HepG2 (cell line): ENCODE measurements at places on chromosomes 2 and 18. TPM values are rescaled to one million over a fixed set of nuclear protein-coding genes. Genes with fewer than 3 reads are reported as not detected.
A peak's percentile ranks its signal among the peaks of the same experiment; 100 is the strongest.

DNA sequence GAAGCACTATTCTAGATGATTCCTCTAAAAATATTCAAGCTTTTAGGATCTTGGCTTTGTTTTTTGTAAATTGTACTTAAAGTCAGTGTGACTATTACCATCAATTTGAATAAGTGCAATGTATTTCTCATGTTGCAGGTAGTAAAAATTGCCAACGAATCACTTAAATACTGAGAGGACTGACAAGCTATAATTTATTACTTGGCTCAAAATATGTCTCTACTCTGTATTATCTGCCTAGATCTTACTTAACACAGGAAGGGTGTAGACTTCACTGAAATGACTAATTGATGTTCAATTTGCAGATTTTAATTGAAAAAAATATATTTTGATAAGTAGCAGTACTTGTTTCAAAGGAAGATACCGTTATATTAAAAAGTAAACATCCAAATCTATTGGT lies 202.3 kb downstream of the SLC8A1 start:
- H3K27me3 ChIP-seq: no peaks in the 10 kb centered on the region

DNA sequence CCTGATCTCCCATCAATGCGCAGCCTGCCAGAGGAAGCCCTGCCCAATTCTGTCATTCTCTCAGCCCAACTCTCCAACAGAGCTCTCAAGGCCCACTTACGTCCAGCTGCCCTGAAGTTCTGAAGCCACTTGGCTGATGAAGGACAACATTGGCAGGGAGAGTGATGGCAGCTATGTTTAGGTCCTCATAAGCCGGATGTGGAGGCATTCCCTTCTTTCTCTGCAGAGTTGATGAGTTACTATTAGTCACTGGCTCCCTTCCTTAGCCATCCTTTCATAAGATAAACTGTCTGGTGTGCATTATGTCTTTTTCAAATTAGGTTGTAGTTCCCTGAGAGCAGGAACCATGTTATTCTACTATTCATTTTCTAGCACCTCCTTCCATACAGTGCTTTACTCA lies 22.5 kb upstream of the TACR1 start:
- no peak for DNase-seq
- H3K36me3 ChIP-seq: no peaks in the 10 kb centered on the region
- H3K27me3 ChIP-seq: peaks cover 7% of the 10 kb centered on the region; the same call in 1 of the 3 replicates
- H3K4me3 ChIP-seq: no peak overlapping the region

- H3K27ac ChIP-seq: no peak overlapping the region
- H3K36me3 ChIP-seq: no peaks in the 10 kb centered on the region
- H3K4me1 ChIP-seq: peaks cover 84% of the 10 kb centered on the region
- no peak overlapping the region for H3K4me3 ChIP-seq
- DNase-seq: no peak
- H3K27me3 ChIP-seq: no peaks in the 10 kb centered on the region
Measured at GRCh38 chr18:3104190-3105054, 91.5 kb upstream of the LPIN2 start.

GRCh38 chr18:58787536-58788149 lies 77.0 kb upstream of the ZNF532 start:
- 0 out of 2 replicates have a peak, but pooled peaks cover 1% of the 10 kb centered on the region for H3K27me3 ChIP-seq
- H3K4me3 ChIP-seq: no peak overlapping the region
- H3K4me1 ChIP-seq: peaks cover 13% of the 10 kb centered on the region; the same call in 1 of the 2 replicates
- DNase-seq: no peak
- H3K36me3 ChIP-seq: no peaks in the 10 kb centered on the region

DNA sequence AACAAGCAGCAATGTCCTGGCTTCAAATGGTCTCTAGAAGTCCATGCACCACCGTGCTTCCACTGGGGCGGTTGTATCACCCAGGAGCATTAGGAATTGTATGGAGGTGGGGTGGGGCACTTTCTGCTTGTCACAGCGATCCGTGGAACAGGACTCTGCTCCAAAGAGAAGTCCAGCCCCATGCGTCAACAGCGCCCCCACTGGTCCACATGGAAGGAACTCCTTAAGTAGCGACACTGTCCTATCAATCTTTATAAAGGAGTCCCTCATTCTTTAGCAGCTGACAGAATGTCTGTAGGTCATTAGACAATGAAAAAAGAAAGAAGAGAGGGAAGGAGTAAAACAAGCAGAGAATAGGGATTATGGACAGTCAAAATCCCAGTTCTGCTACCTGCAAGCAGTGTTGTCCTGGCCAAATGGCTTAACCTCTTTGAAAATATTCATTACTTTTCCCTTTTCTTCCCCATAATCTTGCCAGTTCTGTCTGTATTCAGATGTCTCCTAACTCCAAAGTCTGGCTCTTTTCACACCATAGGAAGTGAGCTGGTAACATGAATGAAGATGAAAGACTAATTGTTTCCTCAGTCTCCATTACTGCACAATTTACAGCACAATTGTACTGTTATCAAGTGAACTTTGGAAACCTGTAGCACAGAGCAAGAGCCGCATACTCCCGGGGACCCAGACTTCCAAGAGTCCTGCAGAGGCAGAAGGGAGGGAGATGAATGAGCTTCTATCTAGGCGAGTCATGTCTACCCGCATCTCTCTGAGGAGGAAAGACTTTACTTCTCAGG lies 9.9 kb downstream of the NFE2L2 start:
- peak; percentile 76 for DNase-seq
- peaks cover 100% of the 10 kb centered on the region for H3K4me1 ChIP-seq
- H3K27me3 ChIP-seq: no peaks in the 10 kb centered on the region
- peaks cover 12% of the 10 kb centered on the region for H3K36me3 ChIP-seq
- peak overlapping the region; percentile 54 for H3K27ac ChIP-seq

COL6A3 gene
- total RNA-seq: not detected in 2 replicates

GRCh38 chr2:127138281-127138680 lies 31.3 kb upstream of the BIN1 start:
- no peaks in the 10 kb centered on the region for H3K36me3 ChIP-seq
- H3K27me3 ChIP-seq: peaks cover 36% of the 10 kb centered on the region
- H3K4me3 ChIP-seq: no peak overlapping the region
- no peaks in the 10 kb centered on the region for H3K4me1 ChIP-seq
- DNase-seq: no peak
- H3K27ac ChIP-seq: no peak overlapping the region

ACP1 gene
- total RNA-seq: 246 and 290 TPM in 2 replicates

GRCh38 chr2:1511455-1511854 lies 98.2 kb downstream of the TPO start:
- DNase-seq: no peak
- peaks cover 54% of the 10 kb centered on the region for H3K27me3 ChIP-seq
- no peak overlapping the region for H3K27ac ChIP-seq
- no peak overlapping the region for H3K4me3 ChIP-seq

DNA sequence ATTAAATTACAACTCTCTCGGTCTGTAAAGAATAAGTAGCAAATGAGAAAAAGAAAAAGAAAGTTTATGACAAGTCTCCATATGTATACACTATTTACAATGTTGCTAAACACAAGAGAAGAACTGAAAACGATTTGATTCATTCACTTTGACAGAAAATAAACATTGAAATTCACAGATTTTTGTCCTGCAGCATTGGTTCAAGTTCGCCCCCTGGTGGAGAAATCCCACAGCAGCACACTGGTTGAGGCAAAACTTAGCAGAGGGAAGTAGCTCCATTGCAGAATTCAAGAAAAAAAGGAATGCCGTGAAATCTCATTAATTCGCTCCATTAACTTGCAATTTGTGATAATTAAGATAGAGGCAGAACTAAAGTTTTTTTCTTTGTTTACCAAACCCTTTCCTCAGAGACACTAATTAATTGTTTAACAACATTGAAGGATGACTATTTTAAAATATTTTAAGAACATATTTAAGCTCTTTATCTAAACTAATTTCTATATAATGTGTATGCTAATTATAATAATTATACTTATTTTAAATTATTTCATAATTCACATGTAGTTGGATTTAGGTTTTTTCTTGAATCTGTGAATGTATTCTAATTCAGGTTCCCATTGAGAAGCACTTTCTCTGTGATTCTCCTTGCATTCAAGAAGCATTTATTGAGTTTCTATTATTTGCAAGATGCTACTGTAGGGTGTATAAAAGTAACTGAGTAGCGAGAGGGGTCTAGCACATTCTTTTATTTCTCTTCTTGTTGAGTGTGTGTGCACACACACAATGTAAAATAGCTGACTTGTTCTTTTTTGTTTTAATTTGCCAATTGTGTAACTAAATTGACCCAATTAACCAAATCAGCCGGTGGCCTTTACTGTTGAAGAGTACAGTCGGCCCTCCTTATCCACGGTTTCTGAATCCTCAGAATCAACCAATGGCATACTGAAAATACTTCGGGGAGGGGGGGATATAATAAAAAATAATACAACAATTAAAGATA lies 74.1 kb downstream of the COL4A3 start:
- no peak overlapping the region for H3K27ac ChIP-seq
- peak; percentile 49 for DNase-seq
- no peak overlapping the region for H3K4me3 ChIP-seq

- no peak overlapping the region for H3K27ac ChIP-seq
- H3K36me3 ChIP-seq: no peaks in the 10 kb centered on the region
- H3K4me3 ChIP-seq: no peak overlapping the region
- H3K27me3 ChIP-seq: no peaks in the 10 kb centered on the region
Measured at GRCh38 chr2:211085056-211085680, 528.8 kb downstream of the CPS1 start.
